Vagina (tissue), 2 donors: ENCODE measurements at places on chromosomes 12 and 14. TPM values are rescaled to one million over a fixed set of nuclear protein-coding genes. Genes with fewer than 3 reads are reported as not detected.

The GLT8D2 gene
- total RNA-seq = 11.0 TPM

DNA sequence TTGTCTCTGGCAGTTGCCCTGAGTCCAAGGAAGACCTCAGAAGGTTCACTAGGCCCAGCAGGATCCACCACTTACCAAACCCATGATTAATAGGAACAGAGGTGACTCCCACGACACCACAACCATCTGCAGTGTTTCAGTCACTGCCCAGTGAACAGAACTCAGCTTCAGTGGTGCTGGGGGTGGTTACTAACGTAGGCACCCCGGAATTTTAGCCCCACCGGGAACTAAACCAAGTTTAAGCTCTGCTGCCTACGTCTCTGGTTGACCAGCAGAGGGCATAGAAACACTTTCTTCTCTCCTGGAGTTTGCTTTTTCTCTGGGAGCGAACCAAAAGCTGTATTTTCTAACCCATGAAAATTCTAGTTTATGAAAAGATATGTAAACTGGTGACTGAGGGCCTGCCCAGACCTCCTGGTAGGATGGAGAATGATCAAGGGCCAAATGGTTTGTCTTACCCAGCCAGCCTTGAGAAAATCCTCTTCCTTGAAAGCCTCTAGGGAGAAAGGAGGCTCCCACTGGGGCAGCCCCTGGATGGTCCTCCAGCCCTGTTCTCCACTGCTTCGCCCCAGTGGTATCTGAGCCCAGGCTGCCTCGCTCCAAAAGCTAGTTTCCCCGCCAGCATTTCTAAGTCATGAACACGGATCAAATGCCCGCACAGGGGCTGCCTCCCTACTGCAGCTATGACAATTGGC, 379.8 kb downstream of the DPF3 start:
- no peaks in the 10 kb centered on the region for H3K27me3 ChIP-seq
- H3K4me1 ChIP-seq = no peaks in the 10 kb centered on the region
- H3K4me3 ChIP-seq = no peak overlapping the region
- no peak overlapping the region for H3K27ac ChIP-seq

DNA sequence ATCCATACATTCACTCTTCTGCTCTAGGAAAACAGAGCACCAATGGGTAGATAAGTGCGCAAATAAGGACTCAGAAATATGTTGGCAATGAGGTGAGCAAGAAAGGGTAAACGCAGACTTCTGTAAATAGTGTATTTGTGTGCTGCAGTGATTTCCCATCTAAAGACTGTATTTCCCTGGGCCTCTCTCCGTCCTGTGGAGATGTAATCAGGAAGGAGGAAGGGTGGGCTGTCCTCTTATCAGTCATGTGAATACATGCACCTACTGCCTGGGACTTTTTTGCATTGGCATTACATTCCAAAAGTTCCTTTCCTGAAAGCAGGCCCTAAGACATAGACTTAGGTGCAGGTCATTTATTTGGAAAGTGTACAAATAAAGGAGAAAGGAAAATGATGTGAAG, 114.5 kb downstream of the OTOGL start:
- DNase-seq = no peak
- no peaks in the 10 kb centered on the region for H3K4me1 ChIP-seq
- no peaks in the 10 kb centered on the region for H3K27me3 ChIP-seq

The GLIPR1L1 gene
- not detected for total RNA-seq

- H3K36me3 ChIP-seq = no peaks in the 10 kb centered on the region
- no peak overlapping the region for H3K4me3 ChIP-seq
- no peak overlapping the region for H3K27ac ChIP-seq
- H3K27me3 ChIP-seq = no peaks in the 10 kb centered on the region
- H3K4me1 ChIP-seq = no peaks in the 10 kb centered on the region
Observed at GRCh38 chr14:103296007-103296406, 38.0 kb upstream of the EIF5 start.

The AMDHD1 gene
- total RNA-seq = 0.49 TPM

The EPYC gene
- total RNA-seq = not detected

DNA sequence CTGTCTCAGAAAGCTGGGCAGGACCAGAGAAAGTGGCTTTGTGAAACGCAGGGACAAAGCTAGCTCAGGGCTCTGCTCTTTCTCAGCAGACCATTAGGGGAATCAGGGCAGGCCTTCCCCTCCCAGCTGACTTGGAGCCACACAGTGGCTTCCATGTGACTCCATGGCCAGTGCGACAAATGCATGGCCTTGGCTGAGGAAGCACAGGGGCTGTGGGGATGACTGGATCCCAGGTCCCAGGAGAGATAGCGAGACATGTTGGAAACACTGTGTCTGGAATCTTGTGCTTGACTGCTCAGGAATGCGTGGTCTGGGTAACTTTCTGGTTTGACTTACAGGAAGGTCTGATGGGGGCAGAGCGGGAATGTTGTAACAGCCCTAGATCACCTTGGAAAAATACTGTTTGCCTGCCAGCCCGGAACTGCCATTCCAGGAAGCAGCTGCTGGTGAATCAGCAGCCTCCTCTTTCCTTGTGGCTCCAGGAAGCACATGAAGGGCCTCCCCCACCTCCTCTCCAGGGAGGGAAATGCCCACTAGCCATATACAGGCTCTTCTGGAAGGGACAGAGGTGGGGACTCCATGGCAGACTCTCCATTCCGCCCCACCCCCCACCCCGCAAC, 133.5 kb upstream of the HIF1A start:
- no peaks in the 10 kb centered on the region for H3K27me3 ChIP-seq
- peak overlapping the region; percentile 85 for H3K27ac ChIP-seq
- H3K4me3 ChIP-seq = no peak overlapping the region
- peaks cover 73% of the 10 kb centered on the region for H3K4me1 ChIP-seq
- H3K36me3 ChIP-seq = no peaks in the 10 kb centered on the region
- DNase-seq = no peak

DNA sequence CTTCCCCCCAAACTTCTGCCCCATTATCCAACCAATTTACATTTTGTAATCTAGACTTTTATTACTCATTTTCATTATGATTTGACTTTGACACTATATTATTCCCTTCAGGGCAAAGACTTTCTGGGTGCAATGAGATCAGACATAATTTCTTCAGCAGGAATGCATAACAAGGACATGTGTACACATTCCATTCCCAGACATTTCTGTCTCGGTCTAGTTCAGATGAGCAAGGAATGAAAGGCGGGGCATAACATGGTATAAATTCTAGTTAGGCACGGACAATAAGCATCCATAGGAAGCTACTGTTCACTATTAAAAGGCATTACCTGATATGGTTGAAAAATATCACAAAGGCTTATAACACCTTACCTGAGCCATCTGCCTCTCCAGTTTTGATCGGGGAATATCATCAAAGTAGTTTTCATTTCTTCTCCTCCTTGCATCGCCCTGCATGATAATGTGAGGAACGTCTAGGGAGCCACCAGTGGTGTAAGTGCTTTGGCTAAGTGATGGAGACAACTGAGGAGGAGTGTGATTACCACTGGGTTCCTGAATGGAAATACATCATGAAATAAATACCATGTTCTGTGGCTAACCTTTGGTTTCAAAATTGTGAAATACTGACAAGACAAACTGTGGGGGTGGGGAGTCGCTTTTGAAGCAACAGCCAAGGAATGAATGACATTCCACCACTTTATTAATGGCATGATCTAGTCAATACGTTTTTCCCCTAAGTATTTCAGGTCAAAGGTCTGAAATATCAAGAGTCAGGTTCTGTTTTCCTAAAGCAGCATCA, 183.9 kb downstream of the APAF1 start:
- no peak overlapping the region for H3K4me3 ChIP-seq
- H3K36me3 ChIP-seq = no peaks in the 10 kb centered on the region
- no peaks in the 10 kb centered on the region for H3K4me1 ChIP-seq
- H3K27ac ChIP-seq = no peak overlapping the region
- no peaks in the 10 kb centered on the region for H3K27me3 ChIP-seq
- DNase-seq = no peak

DNA sequence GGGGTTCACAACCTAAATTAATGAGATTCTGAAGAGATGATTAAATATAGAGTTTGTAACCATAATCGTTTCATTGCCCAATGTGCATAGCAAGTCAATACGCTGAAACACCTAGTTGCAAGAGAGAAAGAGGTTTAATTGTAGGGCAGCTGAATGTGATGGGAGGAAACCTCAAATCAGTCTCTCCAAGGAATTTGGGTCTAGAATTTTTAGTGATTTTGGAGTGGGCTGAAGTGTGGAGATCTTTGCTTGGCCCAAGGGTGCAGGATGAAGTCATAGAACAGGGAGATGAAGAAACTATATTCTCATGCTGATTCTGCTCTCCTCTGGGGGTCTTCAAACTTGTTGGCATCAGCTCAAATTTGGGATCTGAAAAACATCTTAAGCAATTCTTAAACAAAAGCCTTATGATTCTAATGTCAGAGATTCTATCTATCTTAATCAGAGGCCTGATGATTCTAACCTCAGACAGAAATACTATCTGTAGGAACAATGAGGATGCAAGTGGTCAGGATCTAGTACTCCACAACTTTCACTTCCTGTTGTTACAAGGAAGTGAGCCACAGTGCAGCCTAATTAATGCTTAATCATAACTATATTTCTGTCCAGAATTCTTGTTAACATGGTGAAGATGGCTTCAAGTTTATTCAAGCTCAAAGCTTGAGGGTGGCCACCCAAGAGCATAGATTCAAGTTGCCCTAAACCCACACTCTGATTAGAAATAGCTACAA, 80.2 kb upstream of the FUT8 start:
- no peak overlapping the region for H3K4me3 ChIP-seq
- H3K4me1 ChIP-seq = peaks cover 29% of the 10 kb centered on the region
- no peaks in the 10 kb centered on the region for H3K36me3 ChIP-seq
- no peak overlapping the region for H3K27ac ChIP-seq
- no peak for DNase-seq
- no peaks in the 10 kb centered on the region for H3K27me3 ChIP-seq

DNA sequence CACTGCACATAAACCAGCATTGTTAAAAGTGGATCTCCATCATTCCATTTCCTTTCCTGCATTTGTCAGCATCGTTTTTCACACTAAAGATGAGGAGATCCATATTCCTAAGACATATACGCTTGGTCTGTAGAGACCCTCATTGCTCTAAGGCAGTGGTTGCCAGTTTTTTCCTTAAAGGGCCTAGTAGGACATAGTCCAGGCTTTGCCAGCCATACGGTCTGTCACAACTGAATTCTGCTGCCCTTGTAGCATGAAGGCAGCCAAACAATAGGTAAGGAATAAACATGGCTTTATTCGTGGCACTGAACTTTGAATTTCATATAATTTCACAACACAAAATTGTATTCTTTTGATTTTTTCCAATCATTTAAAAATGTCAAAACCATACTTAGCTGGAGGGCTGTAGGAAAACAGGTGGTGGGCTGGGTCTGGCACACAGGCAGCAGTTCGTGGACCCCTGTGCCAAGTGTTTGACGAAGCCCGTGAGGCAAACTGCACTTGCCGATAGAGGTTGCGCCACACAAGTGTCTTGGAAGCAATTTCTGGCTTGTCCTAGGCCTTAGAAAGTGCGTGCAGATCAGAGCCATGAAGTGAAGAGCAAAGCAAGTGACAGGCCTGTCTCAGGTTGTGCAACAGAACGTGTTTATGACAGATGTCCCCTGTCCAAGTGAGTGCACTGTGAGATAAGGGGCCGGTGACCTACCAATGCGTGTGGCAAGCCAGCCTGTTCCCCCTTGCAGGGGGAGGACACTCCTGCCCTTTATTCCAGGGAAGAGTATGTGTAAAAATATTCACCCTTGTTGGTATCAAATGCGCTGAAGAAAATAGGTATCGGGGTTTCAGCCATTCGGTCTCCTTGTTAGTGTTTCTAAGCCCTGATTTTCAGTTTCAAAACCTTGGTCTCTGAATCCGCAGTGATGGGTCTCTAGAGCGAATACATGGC, 916 bp upstream of the CHPT1 start:
- peaks cover 49% of the 10 kb centered on the region for H3K4me1 ChIP-seq
- H3K27ac ChIP-seq = peak overlapping the region; percentile 92
- no peaks in the 10 kb centered on the region for H3K27me3 ChIP-seq
- H3K36me3 ChIP-seq = no peaks in the 10 kb centered on the region

- H3K4me3 ChIP-seq = no peak overlapping the region
- H3K27me3 ChIP-seq = no peaks in the 10 kb centered on the region
- no peak for DNase-seq
- peaks cover 49% of the 10 kb centered on the region for H3K36me3 ChIP-seq
Observed at GRCh38 chr14:95452893-95453712, 63.3 kb downstream of the SYNE3 start.

The OTX2 gene
- not detected for total RNA-seq

DNA sequence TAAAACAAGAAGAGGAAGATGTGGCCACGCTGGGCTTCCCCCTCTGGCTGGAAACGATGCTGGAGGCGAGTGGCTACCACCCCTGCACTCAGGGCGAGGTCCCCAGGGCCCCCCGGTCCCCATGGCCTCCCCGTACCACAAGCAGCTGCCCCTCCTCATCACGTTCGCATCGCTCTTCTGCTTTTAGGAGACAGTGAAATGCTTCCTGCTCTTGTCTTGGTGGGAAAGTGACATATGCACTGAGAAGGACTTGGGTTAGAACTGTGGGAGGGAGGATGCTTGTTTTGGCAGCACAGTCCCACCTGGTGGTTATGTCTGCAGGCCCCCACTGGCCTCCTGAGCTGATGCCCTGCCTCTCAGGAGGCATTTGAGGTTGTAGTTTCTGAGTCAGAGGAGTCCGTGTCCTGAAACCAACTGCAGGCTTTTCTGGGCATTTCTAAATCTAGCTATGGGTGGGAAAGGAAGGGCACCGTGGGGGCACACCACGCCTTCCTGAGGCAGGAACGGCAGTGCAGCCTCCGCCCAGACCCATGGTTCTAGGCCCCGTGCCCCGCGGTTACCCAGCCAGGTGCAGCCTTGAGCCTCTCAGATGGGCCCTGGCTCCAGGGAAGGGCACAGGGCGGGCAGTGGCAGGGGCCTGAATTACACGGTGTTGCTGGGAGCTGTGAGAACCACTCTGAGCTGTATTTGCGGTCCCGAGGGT, 139.3 kb downstream of the ADGRD1 start:
- H3K36me3 ChIP-seq = no peaks in the 10 kb centered on the region
- no peak overlapping the region for H3K27ac ChIP-seq
- no peak for DNase-seq
- H3K4me1 ChIP-seq = peaks cover 22% of the 10 kb centered on the region
- no peak overlapping the region for H3K4me3 ChIP-seq

DNA sequence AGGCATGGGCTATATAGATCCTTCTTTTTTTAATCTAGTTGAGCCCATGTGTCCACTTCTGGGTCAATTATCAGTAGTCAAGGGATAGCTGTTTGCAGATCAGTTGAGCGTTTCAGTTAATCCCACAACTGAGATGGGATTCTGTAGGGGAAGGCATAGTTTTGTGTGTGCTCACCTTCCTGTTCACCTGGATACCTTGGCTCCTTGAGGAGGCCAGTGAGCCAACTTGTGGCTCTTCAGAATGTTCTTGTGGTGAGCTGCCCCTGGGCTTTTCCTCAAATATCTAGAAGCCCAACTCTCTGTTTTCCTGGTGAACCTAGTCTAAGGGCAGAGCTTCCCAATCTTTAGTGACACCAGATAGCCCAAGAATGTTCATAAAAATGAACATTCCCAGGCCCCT, 302.9 kb upstream of the TBX3 start:
- H3K36me3 ChIP-seq = no peaks in the 10 kb centered on the region
- H3K27ac ChIP-seq = no peak overlapping the region
- DNase-seq = no peak
- H3K27me3 ChIP-seq = no peaks in the 10 kb centered on the region
- no peak overlapping the region for H3K4me3 ChIP-seq
- H3K4me1 ChIP-seq = no peaks in the 10 kb centered on the region
